ENCODE measurements at places on chromosomes 2 and 18. TPM values are rescaled to one million over a fixed set of nuclear protein-coding genes. Genes with fewer than 3 reads are reported as not detected.

DNA sequence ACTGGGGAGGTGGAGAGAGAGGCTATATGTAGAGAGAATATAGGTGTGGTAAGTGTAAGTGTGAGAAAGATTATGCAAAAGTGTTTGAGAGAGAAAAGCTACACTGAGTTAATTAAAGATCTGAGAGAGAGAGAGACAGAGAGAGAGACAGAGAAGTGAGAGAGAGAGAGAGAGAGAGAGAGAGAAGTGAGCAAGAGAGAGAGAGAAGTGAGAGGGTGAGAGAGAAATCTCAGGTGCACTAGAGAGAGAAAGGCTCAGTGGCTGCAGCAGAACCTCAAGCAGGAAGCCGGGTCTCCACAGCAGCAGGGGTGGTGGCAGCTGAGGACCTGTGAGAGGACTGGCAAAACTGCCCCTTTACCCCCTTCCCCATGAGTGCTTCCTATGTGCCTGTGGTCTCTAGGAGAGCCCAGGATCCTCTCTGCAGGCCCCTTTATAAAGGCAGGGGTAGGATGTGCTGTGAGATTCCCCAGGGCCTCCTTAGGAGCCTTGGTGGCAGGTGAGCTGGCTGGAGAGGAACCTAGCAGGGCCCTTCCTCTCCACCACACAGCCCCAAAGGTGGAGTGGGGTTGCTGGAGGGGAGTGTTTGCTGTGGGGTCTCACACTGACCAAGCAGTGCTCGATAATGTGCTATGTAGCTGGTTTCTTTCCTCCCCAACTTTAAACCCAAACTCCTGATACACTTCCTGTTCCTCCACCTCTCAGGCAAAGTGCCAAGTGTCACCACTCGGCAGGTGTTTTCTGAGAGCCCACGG is 52.6 kb downstream of the SLC4A5 start:
- DNase-seq, result no peak
- H3K36me3 ChIP-seq, result no peaks in the 10 kb centered on the region
- no peak overlapping the region for H3K4me3 ChIP-seq
- peaks cover 2% of the 10 kb centered on the region for H3K27me3 ChIP-seq
- no peaks in the 10 kb centered on the region for H3K4me1 ChIP-seq

- no peaks in the 10 kb centered on the region for H3K4me1 ChIP-seq
- H3K27ac ChIP-seq, result no peak overlapping the region
- H3K4me3 ChIP-seq, result no peak overlapping the region
- no peaks in the 10 kb centered on the region for H3K36me3 ChIP-seq
- DNase-seq, result no peak
Measured at GRCh38 chr2:75788154-75788553, 77.4 kb upstream of the GCFC2 start.

- H3K36me3 ChIP-seq, result no peaks in the 10 kb centered on the region
- no peak overlapping the region for H3K4me3 ChIP-seq
- H3K27me3 ChIP-seq, result no peaks in the 10 kb centered on the region
- DNase-seq, result no peak
- H3K4me1 ChIP-seq, result no peaks in the 10 kb centered on the region
- H3K27ac ChIP-seq, result no peak overlapping the region
Measured at GRCh38 chr18:25327584-25327983, 24.4 kb downstream of the ZNF521 start.

- peak; percentile 14 for DNase-seq
- no peak overlapping the region for H3K4me3 ChIP-seq
- no peak overlapping the region for H3K27ac ChIP-seq
- no peaks in the 10 kb centered on the region for H3K27me3 ChIP-seq
- H3K4me1 ChIP-seq, result peaks cover 12% of the 10 kb centered on the region
Measured at GRCh38 chr2:168730344-168730743, 72.1 kb upstream of the NOSTRIN start.

- no peaks in the 10 kb centered on the region for H3K27me3 ChIP-seq
- H3K4me3 ChIP-seq, result no peak overlapping the region
- no peaks in the 10 kb centered on the region for H3K36me3 ChIP-seq
Measured at GRCh38 chr2:207704078-207704477, 7.4 kb upstream of the CCNYL1 start.

- no peak overlapping the region for H3K4me3 ChIP-seq
- H3K27me3 ChIP-seq, result peaks cover 51% of the 10 kb centered on the region
- no peak overlapping the region for H3K27ac ChIP-seq
- DNase-seq, result no peak
Measured at GRCh38 chr2:174730698-174731018, 33.6 kb downstream of the CHRNA1 start.

DNA sequence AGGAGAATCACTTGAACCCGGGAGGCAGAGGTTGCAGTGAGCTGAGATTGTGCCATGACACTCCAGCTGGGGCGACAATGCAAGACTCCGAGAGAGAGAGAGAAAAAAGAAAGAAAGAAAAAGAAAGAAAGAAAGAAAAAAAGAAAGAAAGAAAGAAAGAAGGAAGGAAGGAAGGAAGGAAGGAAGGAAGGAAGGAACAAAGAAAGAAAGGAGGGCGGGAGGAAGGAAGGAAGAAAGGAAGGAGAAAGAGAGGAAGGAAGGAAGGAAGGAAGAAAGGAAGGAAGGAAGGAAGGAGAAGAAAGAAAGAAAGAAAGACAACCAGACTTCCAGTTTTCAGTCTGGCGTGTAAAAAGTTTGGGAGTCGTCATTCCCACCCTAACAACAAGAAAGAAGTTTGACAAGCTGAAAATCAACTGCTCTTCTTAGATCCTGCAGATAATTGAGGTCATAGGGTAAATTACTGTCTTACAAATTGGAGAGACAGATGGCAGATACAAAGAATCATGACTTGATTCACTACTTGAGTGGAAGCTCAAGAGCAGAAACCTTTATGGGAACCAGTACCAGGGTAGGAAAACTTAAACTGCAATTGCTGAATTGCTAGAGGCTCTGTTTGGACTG is 15.1 kb upstream of the CYP27C1 start:
- no peak overlapping the region for H3K27ac ChIP-seq
- no peak for DNase-seq
- no peaks in the 10 kb centered on the region for H3K4me1 ChIP-seq
- no peaks in the 10 kb centered on the region for H3K27me3 ChIP-seq
- no peaks in the 10 kb centered on the region for H3K36me3 ChIP-seq
- H3K4me3 ChIP-seq, result no peak overlapping the region

- no peak overlapping the region for H3K27ac ChIP-seq
- DNase-seq, result peak; percentile 34
- H3K36me3 ChIP-seq, result no peaks in the 10 kb centered on the region
- peaks cover 16% of the 10 kb centered on the region for H3K4me1 ChIP-seq
Measured at GRCh38 chr2:241803387-241804325, 5.3 kb upstream of the NEU4 start.

GRCh38 chr2:190927301-190927700 is 46.7 kb downstream of the GLS start:
- H3K27me3 ChIP-seq, result no peaks in the 10 kb centered on the region
- H3K4me3 ChIP-seq, result no peak overlapping the region
- H3K4me1 ChIP-seq, result peaks cover 1% of the 10 kb centered on the region

GRCh38 chr18:10378688-10379420 is 75.6 kb upstream of the APCDD1 start:
- peak; percentile 55 for DNase-seq
- H3K4me3 ChIP-seq, result peak overlapping the region; percentile 26
- H3K27me3 ChIP-seq, result no peaks in the 10 kb centered on the region
- no peaks in the 10 kb centered on the region for H3K36me3 ChIP-seq
- peaks cover 30% of the 10 kb centered on the region for H3K4me1 ChIP-seq
- H3K27ac ChIP-seq, result peak overlapping the region; percentile 60

DNA sequence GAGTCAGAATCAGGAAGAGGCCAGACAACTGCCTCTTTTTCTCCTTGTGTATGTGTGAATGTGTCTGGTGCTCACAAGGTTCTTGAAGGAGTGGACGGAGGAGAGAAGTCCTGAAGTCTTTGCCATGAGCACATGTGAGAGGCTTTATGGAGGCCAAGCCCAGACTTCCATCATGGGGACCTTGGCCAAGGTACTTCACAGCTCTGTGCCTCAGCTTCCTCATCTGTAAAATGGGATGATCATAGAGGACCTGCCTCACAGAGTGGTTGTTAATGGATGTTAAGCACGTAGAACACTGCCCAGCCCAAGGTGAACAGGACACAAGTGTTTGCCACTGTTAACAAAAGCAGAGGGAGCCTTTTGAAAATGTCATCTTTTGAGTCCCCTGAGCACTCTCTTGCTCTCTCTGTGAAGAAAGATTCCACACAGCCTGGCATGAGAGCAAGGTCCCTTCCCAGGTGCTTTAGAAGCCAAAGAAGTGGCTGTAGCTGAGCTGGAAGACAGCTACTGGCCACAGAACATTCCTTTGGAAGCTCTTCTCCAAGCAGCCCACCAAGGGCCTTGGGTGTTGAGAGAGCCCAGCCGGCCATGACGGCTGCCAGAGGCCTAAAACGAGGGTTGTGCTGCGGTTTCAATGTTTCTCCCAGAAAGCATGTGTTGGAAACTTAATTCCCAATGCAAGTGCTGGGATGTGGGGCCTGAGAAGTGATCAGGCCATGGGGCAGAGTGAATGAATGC is 41.8 kb upstream of the ASPRV1 start:
- no peak for DNase-seq
- H3K4me1 ChIP-seq, result no peaks in the 10 kb centered on the region
- H3K27ac ChIP-seq, result no peak overlapping the region
- no peaks in the 10 kb centered on the region for H3K27me3 ChIP-seq
- no peaks in the 10 kb centered on the region for H3K36me3 ChIP-seq
- H3K4me3 ChIP-seq, result no peak overlapping the region

DNA sequence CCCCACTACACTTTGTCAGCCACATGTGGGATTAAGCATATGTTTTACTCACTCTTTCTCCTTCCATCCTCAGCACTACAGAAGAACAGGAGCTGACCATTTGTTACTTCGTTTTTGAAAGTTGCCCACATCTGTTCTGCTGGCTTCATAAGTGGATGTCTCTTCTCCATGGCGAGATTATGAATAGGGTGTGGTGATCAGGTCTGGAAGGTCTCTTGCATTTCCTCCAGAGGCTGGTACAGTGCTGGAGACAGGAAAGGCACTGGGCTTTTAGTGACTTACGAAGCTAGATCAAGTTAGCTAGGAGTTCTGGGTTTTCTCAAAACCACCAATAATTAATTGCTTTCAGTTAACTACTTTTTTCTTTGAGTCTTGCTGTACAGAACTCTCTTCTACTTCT is 136.5 kb downstream of the AQP4 start:
- H3K4me3 ChIP-seq, result no peak overlapping the region
- H3K4me1 ChIP-seq, result no peaks in the 10 kb centered on the region
- H3K36me3 ChIP-seq, result no peaks in the 10 kb centered on the region

DNA sequence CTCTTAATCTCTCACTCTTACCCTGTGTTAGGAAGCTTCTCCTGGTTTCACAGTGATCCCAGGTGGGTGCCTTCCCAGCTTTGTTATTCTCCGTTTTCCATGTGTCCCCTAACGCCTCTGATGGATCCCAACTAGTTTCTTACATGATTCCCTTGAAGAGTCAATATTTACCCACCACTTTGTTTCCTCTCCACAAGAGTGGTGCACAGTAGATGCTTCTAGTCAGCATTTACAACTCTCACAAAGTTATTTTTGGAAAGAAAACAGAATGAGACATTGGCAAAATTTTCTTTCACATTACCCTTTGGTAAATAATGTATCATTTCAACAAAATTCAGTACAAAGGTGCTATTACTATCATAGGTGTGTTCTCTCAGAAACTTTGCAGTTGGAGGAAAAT is 1611.1 kb upstream of the ZEB2 start:
- H3K27ac ChIP-seq, result no peak overlapping the region
- DNase-seq, result no peak
- no peaks in the 10 kb centered on the region for H3K27me3 ChIP-seq
- no peaks in the 10 kb centered on the region for H3K36me3 ChIP-seq

DNA sequence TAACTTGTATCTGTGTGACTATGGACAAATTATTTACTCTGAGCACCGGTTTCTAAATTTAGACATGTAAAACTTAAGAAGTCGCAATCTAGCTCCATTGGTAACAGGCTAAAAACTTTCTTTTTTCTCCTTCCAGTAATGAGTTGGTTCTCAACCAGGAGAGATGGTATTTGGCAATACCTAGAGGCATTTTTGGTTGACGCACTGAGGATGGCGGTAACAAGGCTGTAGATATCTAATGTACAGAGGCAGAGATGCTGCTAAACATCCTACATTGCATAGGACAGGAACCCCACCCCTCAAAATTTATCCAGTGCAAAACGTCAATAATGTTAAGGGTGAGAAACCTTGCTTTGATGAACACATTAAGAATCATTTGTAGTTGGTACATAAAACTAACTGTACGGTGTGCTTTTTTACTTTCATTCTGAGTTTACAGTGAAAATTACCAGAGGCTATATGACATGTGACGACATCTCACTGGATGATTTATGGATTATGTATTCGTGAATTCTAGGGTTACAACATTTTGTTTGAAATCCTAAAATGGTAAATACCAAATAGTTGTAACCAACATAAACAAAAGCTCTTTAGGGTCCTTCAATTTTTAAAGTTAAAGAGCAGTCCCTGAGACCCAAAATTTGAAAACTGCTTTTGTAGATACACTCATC is 91.3 kb downstream of the TLK1 start:
- H3K4me3 ChIP-seq, result no peak overlapping the region
- no peaks in the 10 kb centered on the region for H3K4me1 ChIP-seq
- H3K27ac ChIP-seq, result no peak overlapping the region
- DNase-seq, result no peak
- H3K27me3 ChIP-seq, result no peaks in the 10 kb centered on the region

DNA sequence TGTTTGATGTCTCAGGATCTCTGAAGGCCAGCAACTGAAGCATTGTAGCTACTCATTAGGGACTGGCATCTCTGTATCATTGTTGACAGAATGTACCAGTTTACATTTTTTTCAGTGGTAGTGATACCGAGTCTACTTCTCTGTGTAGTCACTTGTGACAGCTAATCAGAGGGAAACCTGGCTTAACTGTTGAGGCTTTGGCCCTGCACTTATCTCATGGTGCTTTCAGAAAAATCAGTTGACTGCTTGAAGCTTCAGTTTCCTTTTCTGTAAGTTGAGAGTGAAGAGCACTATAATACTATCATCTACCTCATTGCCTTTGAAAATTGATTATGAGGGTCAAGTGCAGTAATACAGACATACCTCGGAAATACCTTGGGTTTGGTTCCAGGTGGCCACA is 90.0 kb downstream of the COMMD1 start:
- no peaks in the 10 kb centered on the region for H3K27me3 ChIP-seq
- no peaks in the 10 kb centered on the region for H3K4me1 ChIP-seq
- H3K27ac ChIP-seq, result no peak overlapping the region
- no peak overlapping the region for H3K4me3 ChIP-seq

The C2orf66 gene
- 0.54 TPM for total RNA-seq

The MOGAT1 gene
- not detected for total RNA-seq

The MOCOS gene
- 1.9 TPM for total RNA-seq

The ASIC4 gene
- total RNA-seq, result 0.70 TPM
